ENCODE measurements at places on chromosomes 11 and 22.

DNA sequence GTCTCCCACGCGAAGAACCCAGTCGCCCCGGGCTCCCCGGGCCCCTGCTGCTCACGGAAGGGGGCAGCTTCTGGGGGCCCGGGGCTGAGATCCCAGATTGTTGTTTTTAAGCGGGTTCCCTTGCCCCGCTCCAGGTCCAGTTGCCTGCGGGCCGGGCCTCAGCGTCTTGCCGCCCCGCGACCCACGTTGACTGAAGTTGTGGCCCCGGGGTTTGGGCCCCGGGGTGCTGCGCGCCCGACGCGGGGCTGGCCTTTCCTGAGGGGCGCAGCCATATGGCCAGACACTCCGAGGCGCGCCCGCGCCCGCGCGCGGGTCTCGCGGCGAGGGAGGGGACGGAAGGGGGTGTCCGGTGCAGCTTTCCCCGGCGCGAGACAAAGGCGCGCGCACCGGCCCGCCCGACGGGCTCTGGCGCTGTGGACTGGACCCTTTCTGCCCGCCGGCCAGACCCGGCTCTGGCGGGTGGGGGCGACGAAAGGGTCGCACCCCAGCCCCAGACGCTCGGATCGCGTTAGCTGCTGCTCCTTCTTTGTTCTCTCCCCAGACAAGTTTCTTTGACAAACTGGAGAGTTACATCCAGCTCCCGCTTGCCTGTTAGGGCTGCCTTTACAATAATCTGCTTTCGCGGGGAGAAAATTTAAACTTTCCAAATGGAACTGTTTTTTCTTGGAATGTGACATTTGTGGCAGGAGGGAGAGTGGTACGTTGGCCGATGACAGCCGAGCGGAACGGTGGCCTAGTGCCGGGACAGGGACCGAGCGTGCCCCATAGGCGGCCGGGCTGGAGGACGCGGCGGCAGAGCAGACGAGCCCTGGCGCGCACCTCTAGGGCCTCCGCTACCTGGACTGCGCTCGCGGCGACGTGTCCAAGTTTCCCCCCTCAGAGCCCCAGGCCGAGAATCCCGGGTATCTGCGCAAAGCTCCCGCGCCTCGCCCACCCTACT lies 716 bp downstream of the AMOTL1 start:
- DNase-seq: no peak

DNA sequence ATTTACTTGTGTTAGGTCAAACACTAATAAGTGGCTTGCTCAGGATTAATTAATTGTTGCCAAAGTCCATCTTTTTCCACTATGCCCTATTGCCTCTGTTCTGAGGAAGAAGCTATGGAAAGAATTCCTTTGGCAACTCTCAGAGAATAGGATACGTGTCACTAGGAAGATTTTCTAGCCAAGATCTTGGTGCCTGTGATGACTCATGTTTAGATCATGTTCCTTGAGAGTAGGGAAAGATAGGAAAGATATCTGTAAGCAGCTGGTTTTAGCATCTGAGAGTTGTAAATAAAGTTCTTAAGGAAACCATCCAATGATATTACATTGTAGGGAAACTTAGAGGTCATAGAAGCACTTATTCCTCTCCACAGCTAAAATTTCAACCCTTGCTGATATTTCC lies 15.7 kb downstream of the SLN start:
- DNase-seq: no peak

- DNase-seq: no peak
Measured at GRCh38 chr22:40040927-40041326, 46.2 kb downstream of the FAM83F start.

DNA sequence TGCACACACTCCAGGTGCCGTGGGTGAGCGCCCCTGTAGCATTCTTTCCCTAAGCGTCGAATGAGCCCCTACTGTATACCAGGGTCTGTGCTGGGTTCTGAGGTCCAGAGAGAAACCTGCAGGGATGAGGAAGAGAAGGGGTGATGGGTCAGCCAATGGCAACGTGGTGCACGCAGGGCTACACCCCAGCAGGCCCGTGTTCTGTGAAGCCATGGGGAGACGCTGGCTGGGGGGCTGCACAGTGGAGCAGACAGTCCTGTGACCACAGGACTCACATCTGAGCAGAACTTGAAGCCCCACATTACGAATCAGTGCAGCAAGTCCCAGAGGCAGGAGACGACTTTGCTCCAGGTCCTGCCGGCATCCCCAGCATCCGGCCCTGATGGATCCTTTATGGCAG lies 1481.4 kb downstream of the BRD1 start:
- no peak for DNase-seq

GRCh38 chr11:119470317-119471291 lies 47.6 kb upstream of the THY1 start:
- DNase-seq: no peak

GRCh38 chr22:45772743-45773142 lies 101.1 kb downstream of the ATXN10 start:
- DNase-seq: no peak

GRCh38 chr11:12691473-12691872 lies 17.3 kb downstream of the TEAD1 start:
- no peak for DNase-seq

Measured in GM18507 (cell line).